ENCODE measurements at places on chromosomes 16 and 17. TPM values are rescaled to one million over a fixed set of nuclear protein-coding genes. Genes with fewer than 3 reads are reported as not detected.

The ABCC11 gene
- total RNA-seq, result 0.04 TPM

The LPCAT2 gene
- 40.3 TPM for total RNA-seq

The CCL13 gene
- total RNA-seq, result not detected

The FTO gene
- 63.5 TPM for total RNA-seq

The STAT5A gene
- total RNA-seq, result 5.5 TPM

The CDH5 gene
- 0.08 TPM for total RNA-seq

The RBFOX1 gene
- total RNA-seq, result not detected

The GP1BA gene
- not detected for total RNA-seq

The NPIPB4 gene
- 9.3 TPM for total RNA-seq

The PDE6G gene
- total RNA-seq, result not detected

The TBC1D3E gene
- not detected for total RNA-seq

The APOBR gene
- 0.04 TPM for total RNA-seq

The CIITA gene
- total RNA-seq, result not detected

The CD300E gene
- not detected for total RNA-seq

The PTGES3L gene
- total RNA-seq, result not detected

The ZFP3 gene
- total RNA-seq, result 0.94 TPM

The IL17C gene
- total RNA-seq, result not detected

The DNAH17 gene
- 1.1 TPM for total RNA-seq

The LSM12 gene
- total RNA-seq, result 55.6 TPM

The ABCC12 gene
- total RNA-seq, result not detected

The TNFSF13 gene
- total RNA-seq, result 5.9 TPM

The TIMM22 gene
- total RNA-seq, result 15.5 TPM

The SLC38A8 gene
- total RNA-seq, result not detected

The TBX6 gene
- total RNA-seq, result 0.19 TPM

The DYNLRB2 gene
- not detected for total RNA-seq

The HS3ST3B1 gene
- total RNA-seq, result 0.08 TPM

The GLOD4 gene
- total RNA-seq, result 48.9 TPM

The HOXB1 gene
- total RNA-seq, result not detected

The MFAP4 gene
- total RNA-seq, result not detected

The PAQR4 gene
- 34.4 TPM for total RNA-seq

The DNAAF1 gene
- total RNA-seq, result not detected

The OR4D2 gene
- not detected for total RNA-seq

The CLDN7 gene
- 26.0 TPM for total RNA-seq

The VAC14 gene
- total RNA-seq, result 31.0 TPM

The PTX4 gene
- total RNA-seq, result not detected

The CD19 gene
- not detected for total RNA-seq

The ABCC3 gene
- total RNA-seq, result 13.7 TPM

Data from hair follicular keratinocyte (primary cell).